Right lobe of liver (tissue), 6 donors: ENCODE measurements at places on chromosomes 6 and 20.

DNA sequence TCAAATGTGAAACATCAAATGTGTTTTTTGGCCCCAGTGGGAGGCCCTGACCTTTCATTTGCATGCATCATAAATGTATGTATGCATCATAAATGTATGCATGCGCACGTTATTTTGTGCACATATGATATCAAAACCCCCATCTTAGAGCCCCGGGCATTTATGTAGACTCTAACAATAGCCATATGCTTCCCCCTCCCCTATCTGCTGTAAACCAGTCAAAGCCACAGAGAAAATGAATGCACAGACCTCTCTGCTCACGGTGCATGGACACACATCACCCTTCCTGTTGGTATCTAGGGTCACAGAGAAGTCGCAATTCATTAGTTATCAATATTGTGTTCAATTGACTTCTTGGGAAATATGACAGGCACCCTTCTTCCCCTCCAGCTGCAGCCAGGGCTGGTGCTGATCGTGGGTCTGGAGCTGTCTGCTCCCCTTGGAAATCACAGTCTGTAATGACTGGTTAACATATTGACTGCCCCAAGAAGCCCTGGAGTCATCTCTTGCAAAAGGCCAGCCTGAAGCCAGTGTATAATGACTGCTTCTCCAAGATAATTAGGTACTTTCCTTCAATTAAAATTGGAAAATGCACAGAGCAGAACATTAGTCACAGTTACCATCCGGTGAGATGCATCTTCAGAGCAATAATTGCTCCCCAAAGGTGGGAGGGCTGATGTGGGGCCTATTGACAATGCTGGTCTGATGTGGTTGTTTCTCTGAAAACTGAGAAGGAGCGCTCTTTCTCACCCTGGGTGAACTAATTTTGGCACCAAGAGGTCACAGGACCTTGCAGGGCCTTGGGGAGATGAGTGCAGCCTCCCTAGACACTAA, 532.2 kb downstream of the CDH26 start:
- H3K36me3 ChIP-seq, result no peaks in the 10 kb centered on the region
- DNase-seq, result no peak
- H3K4me3 ChIP-seq, result no peak overlapping the region

GRCh38 chr6:44263354-44264100, 1.8 kb downstream of the NFKBIE start:
- no peaks in the 10 kb centered on the region for H3K27me3 ChIP-seq
- H3K36me3 ChIP-seq, result no peaks in the 10 kb centered on the region
- peak overlapping the region; percentile 86 for H3K4me3 ChIP-seq
- H3K27ac ChIP-seq, result peak overlapping the region; percentile 88
- DNase-seq, result peak; percentile 60

DNA sequence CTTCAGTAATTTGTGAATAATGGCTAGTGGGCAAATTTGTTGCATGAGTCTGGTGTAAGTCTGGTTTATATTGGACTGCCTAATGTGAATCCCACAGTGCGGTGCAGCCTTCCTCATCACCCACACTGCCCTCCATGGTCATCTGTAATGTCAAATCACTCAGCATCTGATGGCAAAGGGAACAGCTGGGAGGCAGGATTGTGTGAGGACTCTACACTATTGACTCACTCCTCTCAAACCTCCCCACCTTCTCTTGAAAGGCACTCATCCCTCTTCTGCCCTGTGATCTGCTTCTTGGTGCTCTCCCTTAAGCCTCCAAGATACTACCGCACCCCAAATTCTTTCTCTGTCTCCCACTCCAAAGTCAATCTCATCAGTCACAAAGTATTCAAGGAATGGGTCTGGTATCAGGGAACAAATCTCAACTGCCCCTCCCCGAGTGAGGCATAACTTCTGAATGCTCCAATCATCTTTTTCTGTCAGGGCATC, 146.0 kb upstream of the BEND6 start:
- H3K4me1 ChIP-seq, result no peaks in the 10 kb centered on the region
- H3K27me3 ChIP-seq, result no peaks in the 10 kb centered on the region
- no peak overlapping the region for H3K27ac ChIP-seq
- no peaks in the 10 kb centered on the region for H3K36me3 ChIP-seq

GRCh38 chr6:40413239-40413638, 173.9 kb downstream of the LRFN2 start:
- no peaks in the 10 kb centered on the region for H3K36me3 ChIP-seq
- no peaks in the 10 kb centered on the region for H3K4me1 ChIP-seq
- H3K27me3 ChIP-seq, result no peaks in the 10 kb centered on the region
- no peak overlapping the region for H3K27ac ChIP-seq
- no peak for DNase-seq

GRCh38 chr6:40427196-40427595, 160.0 kb downstream of the LRFN2 start:
- H3K4me1 ChIP-seq, result no peaks in the 10 kb centered on the region
- H3K36me3 ChIP-seq, result no peaks in the 10 kb centered on the region
- H3K4me3 ChIP-seq, result no peak overlapping the region
- no peaks in the 10 kb centered on the region for H3K27me3 ChIP-seq
- no peak for DNase-seq

- peak; percentile 68 for DNase-seq
- H3K4me1 ChIP-seq, result no peaks in the 10 kb centered on the region
- H3K27ac ChIP-seq, result peak overlapping the region; percentile 52
- no peaks in the 10 kb centered on the region for H3K36me3 ChIP-seq
- peak overlapping the region; percentile 20 for H3K4me3 ChIP-seq
Observed at GRCh38 chr6:26249957-26250697, 114.9 kb upstream of the BTN3A2 start.

- no peak overlapping the region for H3K4me3 ChIP-seq
- no peak overlapping the region for H3K27ac ChIP-seq
- H3K4me1 ChIP-seq, result no peaks in the 10 kb centered on the region
- no peak for DNase-seq
Observed at GRCh38 chr6:134114918-134115714, 62.7 kb upstream of the SLC2A12 start.

- no peak for DNase-seq
- H3K27ac ChIP-seq, result no peak overlapping the region
- no peaks in the 10 kb centered on the region for H3K4me1 ChIP-seq
- no peaks in the 10 kb centered on the region for H3K36me3 ChIP-seq
- H3K27me3 ChIP-seq, result no peaks in the 10 kb centered on the region
Observed at GRCh38 chr6:25219216-25219916, 59.8 kb upstream of the CARMIL1 start.

GRCh38 chr6:99608059-99608885, 1.6 kb downstream of the PRDM13 start:
- peaks cover 5% of the 10 kb centered on the region for H3K27me3 ChIP-seq
- no peak for DNase-seq

DNA sequence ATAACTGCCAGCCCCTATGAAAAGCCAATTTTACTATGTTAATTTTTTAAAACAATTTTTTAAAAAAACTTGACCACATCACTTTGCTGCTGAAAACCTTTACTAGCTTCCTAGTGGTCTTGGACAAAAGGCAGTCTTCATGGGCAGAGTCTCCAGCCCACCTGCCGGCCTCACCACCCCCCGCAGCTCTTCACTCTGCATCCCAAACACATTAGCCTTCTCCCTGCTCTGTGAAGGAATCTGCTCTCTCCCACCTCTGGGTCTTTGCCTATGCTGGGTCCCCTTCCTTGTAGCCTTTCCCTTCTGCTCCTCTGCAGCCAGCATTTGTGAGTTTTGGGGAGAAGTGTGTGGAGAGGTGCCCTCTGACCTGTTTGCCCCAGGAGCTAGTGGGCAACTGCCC, 170.7 kb upstream of the MLN start:
- H3K36me3 ChIP-seq, result no peaks in the 10 kb centered on the region
- H3K4me3 ChIP-seq, result no peak overlapping the region
- H3K27ac ChIP-seq, result no peak overlapping the region
- DNase-seq, result peak; percentile 23
- H3K27me3 ChIP-seq, result no peaks in the 10 kb centered on the region
- no peaks in the 10 kb centered on the region for H3K4me1 ChIP-seq

GRCh38 chr6:41524634-41525011, 21.6 kb upstream of the FOXP4 start:
- H3K4me1 ChIP-seq, result no peaks in the 10 kb centered on the region
- no peak overlapping the region for H3K4me3 ChIP-seq
- no peaks in the 10 kb centered on the region for H3K27me3 ChIP-seq
- no peak for DNase-seq

DNA sequence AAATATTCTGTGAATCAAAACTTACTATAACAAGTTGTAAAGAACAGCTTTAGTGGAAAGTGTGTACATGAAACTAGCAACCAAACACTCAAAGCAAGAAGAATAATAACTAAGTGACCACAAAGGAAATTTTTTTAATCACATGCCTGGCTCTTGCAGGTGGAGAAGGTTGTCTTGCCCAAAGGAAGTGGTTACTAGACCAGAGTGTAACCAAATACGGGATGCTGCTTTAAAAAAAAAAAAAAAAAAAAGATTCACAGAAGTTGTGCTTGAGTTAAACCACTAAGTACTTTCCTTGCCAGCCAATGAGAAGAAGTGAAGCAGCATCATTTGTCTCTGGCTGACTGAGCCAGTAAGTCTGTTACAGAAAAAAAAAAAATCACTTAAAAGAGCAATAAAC, 19.1 kb upstream of the HLA-DQB1 start:
- H3K27ac ChIP-seq, result no peak overlapping the region
- H3K36me3 ChIP-seq, result no peaks in the 10 kb centered on the region
- no peak overlapping the region for H3K4me3 ChIP-seq

- H3K27me3 ChIP-seq, result no peaks in the 10 kb centered on the region
- DNase-seq, result no peak
- H3K4me1 ChIP-seq, result no peaks in the 10 kb centered on the region
- no peaks in the 10 kb centered on the region for H3K36me3 ChIP-seq
Observed at GRCh38 chr6:124254941-124255685, 451.4 kb downstream of the NKAIN2 start.

DNA sequence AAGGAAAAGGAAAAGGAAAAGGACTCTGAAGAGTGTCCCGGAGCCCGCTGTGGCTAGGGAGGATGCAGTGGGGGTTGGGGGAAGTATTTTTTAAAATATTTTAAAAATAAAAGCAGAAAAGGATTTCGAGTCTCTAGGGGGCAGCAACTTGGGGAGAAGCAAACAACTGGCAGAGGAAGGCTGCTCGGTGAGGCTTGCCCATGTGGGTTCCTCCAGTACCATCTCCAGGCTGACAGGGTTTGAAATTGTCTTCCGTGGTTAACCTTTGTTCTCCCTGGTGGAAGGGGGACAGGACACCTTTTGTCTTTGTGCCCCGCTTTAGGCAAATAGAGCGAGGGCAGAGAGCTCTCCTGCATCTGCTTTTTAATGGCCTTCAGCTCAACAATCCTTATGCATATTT, 60.4 kb upstream of the SNX9 start:
- no peak overlapping the region for H3K4me3 ChIP-seq
- peaks cover 5% of the 10 kb centered on the region for H3K4me1 ChIP-seq
- no peak for DNase-seq
- no peaks in the 10 kb centered on the region for H3K27me3 ChIP-seq
- no peak overlapping the region for H3K27ac ChIP-seq

DNA sequence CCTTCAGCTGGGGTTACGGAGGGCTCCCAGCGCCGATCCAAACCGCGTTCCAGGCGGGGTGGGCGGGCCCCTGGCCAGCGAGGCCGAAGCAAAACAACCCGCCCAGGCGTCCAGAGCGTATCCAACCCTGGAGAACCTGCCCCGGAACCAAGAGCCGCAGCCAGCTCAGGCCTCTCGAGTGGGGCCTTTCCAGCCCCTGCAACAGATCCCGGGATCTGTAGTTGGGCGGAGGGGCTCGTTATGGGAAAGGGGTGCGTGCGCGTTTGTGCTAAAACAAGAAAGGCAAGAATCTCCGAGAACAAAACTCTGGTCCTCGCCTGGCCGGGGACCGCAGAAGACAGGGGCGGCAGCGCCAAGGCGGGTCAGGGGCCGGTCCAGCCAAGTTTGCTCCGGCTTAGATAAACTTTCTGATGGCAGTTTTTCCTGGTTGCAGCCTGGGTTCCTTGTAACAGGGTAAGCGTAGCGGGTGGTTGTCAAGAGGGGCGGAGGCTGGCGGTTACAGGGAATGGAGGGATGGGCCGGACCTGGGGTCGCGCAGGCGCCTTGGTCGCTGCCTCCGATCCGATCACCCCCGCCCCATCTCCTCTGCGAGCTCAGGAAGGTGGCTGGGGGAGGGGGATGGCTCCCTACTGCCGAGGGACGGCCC, 448 bp upstream of the RIN2 start:
- peak overlapping the region; percentile 58 for H3K4me3 ChIP-seq
- H3K36me3 ChIP-seq, result no peaks in the 10 kb centered on the region
- peak; percentile 93 for DNase-seq

- no peaks in the 10 kb centered on the region for H3K27me3 ChIP-seq
- no peak for DNase-seq
- no peaks in the 10 kb centered on the region for H3K4me1 ChIP-seq
- no peak overlapping the region for H3K4me3 ChIP-seq
- no peak overlapping the region for H3K27ac ChIP-seq
Observed at GRCh38 chr6:69816569-69816968, 19.8 kb upstream of the LMBRD1 start.

DNA sequence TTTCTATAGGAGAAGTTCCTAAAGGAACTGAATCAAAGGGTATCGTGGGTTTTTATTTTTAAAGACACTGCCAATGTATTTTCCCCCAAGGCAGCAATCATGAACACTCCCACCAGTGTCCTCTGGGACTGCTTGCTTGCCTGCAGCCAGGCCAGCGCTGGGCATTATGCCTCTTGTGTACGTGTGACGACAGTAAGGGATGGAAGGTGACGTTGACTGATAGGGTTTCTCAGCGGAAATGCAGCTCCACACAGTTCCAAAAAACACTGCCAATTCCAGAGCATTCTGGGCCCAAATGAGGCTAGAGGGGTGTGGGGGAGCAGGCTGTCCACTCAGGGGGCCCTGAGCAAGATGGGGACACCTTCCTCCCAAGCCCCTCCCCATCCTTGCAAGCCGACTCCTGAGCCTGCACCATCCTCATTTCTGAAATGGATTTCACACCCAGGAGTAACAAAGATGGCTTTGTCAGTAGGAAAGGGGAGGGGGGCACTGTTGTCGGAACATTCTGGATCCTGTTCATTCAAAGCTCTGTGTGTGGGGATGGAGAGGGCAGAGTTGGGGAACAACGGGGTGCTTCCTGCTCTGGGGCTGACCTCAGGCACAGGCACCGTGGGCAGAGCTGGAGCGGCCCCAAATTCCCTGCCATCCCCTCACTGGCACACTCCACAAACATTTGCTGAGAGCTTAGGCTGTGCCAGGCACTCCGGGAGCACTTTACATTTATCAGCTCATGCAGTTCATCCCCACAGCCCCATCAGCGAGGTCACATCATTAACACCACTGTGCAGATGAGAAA, 20.0 kb downstream of the PREX1 start:
- no peak overlapping the region for H3K4me3 ChIP-seq
- no peak overlapping the region for H3K27ac ChIP-seq
- DNase-seq, result no peak
- no peaks in the 10 kb centered on the region for H3K27me3 ChIP-seq
- no peaks in the 10 kb centered on the region for H3K4me1 ChIP-seq

- H3K27me3 ChIP-seq, result no peaks in the 10 kb centered on the region
- no peak overlapping the region for H3K4me3 ChIP-seq
- no peaks in the 10 kb centered on the region for H3K4me1 ChIP-seq
- no peak for DNase-seq
- H3K27ac ChIP-seq, result no peak overlapping the region
- H3K36me3 ChIP-seq, result no peaks in the 10 kb centered on the region
Observed at GRCh38 chr6:68368845-68369244, 266.2 kb upstream of the ADGRB3 start.

GRCh38 chr20:43736588-43737158, 9.9 kb upstream of the GTSF1L start:
- H3K4me3 ChIP-seq, result no peak overlapping the region
- H3K27me3 ChIP-seq, result no peaks in the 10 kb centered on the region
- DNase-seq, result no peak
- no peaks in the 10 kb centered on the region for H3K36me3 ChIP-seq
- no peak overlapping the region for H3K27ac ChIP-seq
- H3K4me1 ChIP-seq, result no peaks in the 10 kb centered on the region

- no peak overlapping the region for H3K27ac ChIP-seq
- H3K4me3 ChIP-seq, result no peak overlapping the region
- H3K36me3 ChIP-seq, result no peaks in the 10 kb centered on the region
- no peak for DNase-seq
Observed at GRCh38 chr6:156850353-156850752, 73.2 kb downstream of the ARID1B start.
